Activated naive CD4-positive, alpha-beta T cell treated with anti-CD3 and anti-CD28 coated beads, Interleukin-2, amount 50 U/mL, for 16 hours (primary cell): ENCODE measurements at places on chromosomes 1 and 21.

DNA sequence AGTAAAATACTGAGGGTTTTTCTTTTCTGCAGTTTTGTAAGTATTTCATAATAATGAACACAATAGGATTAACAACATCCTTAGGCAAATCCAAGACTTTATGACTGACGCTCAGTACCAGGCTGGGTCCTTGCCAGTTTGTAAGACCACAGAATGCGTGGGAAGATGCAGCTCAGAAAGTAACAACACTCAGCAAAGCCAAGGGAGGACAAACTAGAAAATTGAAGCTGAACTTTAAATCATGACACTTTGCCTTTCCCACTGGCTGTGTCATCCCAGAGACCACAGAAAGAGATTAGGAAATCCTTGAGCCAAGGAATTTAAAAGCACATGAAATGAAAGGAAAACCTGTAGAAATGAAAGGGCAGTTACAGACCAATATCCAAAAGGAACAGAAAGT is 426.3 kb upstream of the CHRM3 start:
- DNase-seq = no peak

DNA sequence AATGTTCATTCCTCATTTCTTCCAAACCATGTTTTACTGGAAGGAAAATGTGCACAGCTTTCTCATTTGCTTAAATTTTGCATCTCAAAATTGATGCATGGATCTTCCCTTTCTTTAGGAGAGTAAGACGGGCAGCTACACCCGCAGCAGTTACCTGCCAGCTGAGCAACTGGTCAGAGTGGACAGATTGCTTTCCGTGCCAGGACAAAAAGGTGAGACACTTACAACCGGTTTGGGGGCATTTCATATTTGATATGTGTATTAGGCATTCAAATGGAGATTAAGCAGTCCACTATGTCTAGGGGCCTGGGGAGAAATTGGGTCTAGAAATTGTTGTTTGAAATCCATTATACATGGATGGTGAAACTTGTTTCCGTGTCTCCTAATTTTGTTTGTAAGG is 12.9 kb downstream of the C8A start:
- DNase-seq = no peak

DNA sequence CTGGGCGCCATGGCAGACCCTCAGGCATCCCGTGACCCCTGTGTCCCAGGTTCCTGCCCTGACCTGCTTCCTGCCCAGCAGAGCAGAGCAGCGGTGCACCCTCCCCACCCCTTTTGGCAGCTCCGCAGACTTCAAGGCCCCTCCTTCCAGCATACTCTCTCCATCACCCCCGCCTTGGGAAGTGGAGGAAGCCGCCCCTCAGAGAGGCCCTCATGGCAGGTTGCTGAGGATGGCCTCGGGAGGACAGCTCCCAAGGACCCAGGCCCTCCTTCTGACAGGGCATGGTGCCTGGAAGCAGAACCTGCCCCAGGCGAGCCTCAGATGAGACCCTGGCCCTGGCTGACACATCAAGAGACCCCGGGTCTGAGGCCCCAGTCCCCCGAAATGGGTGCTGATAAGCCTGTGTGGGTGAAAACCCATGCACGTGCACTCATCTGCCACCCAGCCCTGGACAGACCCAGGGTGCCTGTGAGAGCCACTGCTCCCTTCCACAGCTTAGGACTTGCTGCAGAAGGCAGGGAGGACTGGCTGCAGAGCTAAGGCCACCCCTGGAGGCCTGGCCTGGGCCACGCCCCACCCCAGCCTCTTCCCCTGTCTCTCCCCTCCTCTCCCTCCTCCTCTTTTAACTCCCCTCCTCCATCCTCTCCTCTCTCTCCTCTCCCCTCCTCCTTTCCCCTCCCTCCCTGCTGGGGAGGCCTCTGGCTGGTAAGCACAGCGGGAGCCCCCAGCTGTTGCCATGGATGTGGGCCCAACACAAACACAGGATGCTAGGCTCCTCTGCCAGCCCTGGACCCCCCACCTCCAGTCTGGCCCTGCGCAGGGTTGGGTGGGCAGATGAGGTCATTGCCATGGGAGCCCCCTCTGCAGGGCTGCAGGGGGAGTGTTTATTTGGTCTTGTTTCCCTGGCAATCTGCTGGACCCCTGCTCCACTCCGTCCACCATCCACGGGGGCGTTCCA is 33.7 kb downstream of the WNT9A start:
- no peak for DNase-seq

DNA sequence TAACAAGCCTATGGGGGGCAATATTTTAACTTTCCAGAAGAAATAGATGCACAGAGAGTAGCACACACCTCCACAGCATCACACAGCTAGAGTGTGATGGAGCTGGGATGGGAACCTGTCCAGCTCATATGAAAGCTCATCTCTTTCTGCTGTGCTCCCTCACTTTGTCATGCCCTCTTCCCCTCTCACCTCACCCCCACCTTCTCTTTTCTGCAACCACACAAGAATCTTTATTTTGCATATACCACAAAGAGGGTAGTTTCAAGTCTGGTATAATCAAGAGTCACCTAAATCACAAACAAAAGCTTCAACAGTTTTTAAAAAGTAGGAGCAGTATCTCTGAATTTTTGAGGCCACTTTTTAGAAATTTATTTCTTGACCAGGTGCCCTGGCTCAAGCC is 22.6 kb downstream of the FOXD2 start:
- DNase-seq = no peak

DNA sequence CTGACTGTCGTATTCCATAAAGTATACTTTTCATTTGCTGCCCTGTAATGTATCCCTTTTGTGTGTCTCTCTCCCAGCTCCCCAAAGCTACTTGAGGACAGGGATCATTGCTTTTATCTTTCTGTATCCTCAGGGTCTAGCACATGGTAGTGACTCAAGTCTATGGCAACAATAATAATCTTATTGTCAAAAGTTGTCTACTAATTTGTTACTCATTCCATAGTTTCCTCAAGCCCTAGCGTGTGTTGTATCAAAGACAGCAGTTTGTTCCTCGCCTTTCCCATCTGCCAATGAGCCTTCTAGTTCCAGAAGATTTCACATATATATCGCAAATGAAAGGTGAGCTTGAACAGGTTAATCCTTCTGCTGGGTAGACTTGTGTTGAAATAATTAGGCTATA is 9.8 kb upstream of the SLC30A1 start:
- no peak for DNase-seq

DNA sequence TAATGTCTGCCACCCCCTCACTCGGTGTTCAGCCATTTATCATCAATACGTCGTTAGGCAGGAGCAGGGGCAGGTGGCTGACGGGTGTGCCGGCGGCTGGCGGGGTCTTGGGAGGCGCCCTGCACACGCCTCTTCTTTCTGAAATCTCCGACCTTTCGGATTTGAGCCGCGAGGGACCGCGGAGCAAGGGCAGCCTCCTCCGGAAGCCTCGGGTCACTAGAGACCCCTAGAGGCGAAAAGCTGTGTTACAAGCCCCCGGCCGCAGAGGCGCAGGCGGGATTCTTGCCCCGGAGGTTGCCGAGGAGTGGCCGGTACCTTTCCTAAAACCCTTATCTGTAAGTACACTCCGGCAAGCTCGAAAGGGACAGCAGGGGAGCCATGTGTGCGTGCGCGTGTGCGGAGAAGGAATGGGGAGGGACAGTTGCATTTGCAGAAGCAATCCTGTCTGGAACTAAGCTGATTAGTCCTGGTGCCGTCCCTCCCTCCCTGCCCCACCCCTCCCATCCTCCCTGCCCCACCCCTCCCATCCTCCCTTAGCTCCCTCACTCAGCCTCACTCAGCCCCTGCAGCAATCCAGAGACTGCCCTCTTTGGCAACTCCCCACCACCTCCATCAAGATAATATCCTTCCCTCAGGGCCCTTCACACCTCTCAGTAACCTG is 11.0 kb downstream of the BRINP2 start:
- no peak for DNase-seq

- DNase-seq = no peak
Measured at GRCh38 chr21:21001591-21002100, 3.4 kb downstream of the NCAM2 start.

GRCh38 chr1:66996018-66996682 is 57.8 kb downstream of the SLC35D1 start:
- DNase-seq = peak; percentile 64

DNA sequence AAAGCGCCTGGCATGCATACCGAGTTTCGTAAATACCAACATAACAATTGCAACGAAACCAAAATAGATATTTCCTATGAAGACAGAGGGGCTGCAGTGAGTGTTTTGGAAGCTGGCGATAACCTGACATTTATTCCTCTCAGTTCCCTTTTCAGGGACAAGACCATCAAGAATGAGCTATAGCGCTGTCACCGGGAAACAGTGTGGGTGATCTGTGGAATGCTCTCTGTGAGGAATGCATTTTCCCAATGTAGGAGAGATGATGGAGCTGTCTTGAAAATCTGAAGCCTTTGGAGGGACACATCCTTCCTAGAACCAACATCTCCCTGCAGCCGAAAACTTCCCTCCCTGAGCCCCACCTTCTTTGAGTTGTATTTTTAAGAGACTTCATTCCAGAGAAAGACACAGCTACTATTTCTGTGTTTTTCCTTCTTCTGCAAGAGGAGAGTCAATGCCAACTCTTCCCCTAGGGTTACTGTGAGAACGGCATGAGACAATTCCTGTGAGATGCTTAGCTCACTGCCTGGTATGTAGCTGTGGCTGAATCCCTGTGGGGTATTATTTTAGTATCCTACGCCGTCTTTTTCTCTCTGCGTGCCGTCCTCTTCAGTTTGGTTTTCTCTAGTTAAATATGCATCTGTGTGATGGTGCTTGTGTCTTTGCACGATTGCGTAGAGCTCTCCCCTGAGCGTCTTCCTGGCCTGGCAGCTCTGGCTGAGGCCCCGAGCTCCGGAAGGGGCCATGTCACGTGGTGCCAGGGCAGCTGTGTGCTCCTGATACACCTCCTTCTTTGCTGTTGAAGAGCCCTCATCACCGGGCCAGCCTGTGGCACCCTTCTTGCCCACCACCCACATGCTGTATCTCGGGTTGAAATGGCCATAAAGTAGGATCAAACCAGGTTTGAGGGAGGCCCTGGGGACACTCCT is 45.2 kb downstream of the AJAP1 start:
- DNase-seq = no peak

DNA sequence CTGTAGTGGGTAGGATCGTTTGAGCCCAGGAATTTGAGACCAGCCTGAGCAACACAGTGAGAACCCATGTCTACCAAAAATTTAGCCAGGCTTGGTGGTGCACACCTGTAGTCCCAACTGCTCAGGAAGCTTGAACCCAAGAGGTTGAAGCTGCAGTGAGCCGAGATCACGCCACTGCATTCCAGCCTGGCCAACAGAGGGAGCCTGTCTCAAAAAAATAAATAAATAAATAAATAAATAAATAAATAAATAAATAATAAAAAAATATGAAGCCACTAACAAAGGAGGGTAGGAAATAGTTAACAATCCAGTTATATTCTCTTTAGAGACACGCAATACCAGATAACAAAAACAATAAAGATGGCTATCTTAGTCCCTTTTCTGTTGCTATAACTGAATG is 11.9 kb upstream of the CBR3 start:
- no peak for DNase-seq

- DNase-seq = no peak
Measured at GRCh38 chr21:31803039-31804007, 69.5 kb upstream of the HUNK start.

DNA sequence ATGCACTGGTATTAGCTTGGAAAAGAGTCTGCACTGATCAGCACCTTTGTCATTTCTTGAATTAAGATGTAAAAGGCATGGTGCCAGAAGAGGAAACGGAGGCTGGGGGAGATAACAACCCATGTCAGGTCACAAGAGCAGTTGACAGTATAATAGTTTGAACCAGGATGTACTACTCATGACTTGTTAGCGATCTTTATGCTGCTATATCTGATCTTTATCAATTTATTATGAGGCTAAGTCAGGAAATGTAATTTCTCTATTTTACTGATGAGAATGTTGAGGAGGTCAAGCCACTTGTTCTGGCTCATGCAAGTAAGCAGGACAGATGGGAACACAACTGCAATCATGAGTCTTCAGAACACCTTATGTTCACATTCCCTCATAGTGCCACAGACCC is 41.4 kb downstream of the RGS5 start:
- DNase-seq = no peak

DNA sequence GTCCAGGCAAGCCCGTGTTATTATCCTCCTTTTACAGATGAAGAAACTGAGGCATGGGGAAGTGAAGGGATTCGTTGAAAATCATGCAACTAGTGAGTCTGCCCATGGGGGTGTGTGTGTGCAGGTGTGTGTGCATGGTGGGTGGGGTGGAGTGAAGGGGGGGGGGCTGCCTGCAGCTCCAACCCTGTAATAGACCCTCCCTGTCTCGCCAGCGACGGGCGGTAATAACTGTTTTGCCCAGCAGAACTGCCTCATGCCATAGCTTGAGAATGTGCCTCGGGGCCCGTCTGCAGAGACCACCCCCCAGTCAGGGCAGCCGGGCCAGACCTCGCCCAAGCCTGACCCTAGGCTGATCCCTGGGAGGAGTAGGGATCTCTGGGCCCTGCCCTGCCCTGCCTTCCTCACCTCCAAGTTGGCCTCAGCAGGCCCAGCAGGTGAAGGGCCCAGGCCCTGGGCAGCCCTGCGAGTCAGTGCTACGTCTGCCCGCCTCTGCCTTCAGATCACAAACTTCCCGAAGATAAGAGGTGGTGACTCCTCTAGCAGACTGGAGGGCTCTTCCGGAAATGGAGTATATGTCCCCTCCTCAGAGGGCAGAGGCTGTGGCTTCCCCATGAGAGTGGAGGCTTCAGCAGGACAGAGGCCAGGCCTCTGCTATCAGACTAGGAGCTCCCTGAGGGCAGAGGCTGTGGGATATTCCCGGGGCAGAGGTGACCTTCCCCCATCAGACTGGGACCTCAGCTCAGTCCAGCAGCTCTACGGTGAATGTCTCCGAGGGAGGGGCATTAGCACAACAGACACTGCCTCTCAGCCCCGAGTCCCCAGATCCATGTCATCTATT is 15.7 kb upstream of the EPHA2 start:
- no peak for DNase-seq

DNA sequence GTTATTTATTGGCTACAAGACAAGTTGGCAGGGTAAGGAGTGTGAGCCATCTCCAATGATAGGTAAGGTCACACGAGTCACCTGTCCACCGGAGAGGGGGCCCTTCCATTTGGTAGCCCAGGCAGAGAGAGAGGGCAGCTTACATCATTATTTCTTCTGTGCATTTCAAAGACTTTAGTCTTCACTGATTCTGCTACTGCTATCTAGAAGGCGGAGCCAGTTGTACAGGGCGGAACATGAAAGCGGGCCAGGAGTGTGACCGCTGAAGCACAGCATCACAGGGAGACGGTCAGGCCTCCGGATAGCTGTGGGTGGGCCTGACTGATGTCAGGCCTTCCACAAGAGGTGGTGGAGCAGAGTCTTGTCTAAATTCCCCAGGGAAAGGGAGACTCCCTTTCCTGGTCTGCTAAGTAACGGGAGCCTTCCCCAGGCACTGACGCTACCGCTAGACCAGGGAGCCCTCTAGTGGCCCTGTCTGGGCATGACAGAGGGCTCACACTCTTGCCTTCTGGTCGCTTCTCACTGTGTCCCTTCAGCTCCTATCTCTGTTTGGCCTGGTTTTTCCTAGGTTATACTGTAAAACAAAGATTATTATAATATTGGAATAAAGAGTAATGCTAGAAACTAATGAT is 36.7 kb downstream of the ZNF695 start:
- DNase-seq = peak; percentile 38
